GM04504 (cell line): ENCODE measurements at places on chromosomes 7 and 10.

GRCh38 chr10:121595351-121595805 is 2.9 kb downstream of the FGFR2 start:
- no peak for DNase-seq

DNA sequence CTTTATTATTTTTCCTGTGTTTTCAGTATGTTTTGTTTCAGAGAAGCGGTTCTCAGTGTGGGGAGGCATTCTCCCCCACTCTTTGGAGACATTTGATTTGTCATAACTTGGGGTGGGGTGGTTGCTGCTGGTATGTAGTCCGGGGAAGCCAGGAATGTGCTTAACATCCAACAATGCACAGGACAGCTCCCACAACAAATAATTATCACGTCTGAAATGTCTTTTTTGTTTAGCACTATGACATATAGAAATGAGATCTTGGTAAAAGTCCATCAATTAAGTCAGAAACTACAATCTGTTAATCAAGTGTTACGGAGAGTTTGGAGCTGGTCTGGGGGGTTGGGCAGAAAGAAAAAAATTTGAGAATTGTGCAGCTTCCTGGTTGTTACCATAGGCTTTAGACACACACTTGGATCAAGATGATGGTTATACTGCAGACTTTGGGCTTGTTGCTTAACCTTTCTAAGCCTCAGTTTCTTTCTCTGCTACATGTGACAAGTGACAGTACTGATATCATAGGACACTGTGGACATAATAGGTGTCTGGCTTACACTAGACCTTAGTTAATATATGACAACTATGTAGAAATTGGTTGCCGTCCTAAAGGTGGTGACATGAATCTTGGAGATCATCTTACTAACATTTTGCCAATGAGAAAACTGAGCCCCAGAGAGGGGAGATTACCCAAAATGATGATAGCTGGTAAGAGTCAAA is 113.7 kb downstream of the LRMDA start:
- DNase-seq: no peak

- DNase-seq: no peak
Measured at GRCh38 chr7:70761711-70762328, 370.1 kb upstream of the GALNT17 start.

DNA sequence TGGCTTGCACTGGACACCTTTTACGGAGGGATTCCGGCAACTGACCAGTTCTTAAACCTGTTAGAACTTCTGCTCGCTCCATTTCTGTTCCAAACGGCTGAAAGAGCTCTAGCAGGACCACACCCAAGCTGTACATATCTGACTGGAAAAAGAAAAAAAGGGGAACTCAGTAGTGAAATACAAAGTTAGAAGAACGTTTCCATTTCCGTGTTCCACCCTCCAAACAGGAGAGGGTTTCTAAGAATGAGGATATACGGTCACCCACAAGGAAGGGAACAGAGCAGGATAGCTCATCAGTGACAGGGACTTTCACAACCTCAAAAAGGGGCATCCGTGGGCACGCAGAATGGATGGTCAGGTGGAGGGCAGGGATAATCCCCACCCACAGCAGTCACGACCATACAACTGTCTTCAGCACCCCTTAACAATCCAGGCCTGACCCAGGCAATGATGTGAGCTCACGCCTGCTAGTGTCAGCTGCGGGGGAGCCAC is 4.3 kb upstream of the ANKRD61 start:
- no peak for DNase-seq

DNA sequence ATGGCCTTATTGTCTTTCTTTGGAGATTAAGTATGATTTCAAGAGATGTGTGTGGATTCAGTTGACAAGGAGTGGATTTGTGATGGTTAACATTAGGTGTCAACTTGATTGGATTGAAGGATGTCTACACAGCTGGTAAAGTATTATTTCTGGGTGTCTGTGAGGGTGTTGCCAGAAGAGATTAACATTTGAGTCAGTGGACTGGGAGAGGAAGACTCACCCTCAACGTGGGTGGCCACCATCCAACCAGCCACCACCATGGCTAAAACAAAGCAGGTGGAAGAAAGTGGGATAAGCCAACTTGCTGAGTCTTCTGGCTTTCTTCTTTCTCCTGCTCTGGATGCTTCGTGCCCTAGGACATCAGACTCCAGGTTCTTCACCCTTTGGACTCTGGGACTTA is 76.1 kb downstream of the GPR37 start:
- no peak for DNase-seq

DNA sequence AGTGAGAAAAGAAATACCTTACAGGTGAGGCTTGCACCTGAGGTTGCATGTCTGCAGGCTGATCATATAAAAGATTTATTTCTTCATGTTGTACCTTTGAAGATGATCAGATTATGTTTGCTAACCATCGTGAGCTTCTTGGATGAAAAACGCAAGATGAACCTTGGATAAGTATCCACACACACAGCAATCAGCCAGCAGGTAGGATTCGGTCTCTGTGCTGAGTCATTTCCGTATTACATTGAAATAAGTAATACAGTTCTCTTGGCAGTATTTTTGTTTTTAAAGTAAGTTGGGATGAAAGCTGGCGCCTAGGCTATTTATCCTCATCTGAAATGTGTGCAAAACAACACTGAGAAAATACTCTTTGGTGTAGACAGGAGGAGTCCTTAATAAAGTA is 109.0 kb upstream of the PRKCQ start:
- no peak for DNase-seq

DNA sequence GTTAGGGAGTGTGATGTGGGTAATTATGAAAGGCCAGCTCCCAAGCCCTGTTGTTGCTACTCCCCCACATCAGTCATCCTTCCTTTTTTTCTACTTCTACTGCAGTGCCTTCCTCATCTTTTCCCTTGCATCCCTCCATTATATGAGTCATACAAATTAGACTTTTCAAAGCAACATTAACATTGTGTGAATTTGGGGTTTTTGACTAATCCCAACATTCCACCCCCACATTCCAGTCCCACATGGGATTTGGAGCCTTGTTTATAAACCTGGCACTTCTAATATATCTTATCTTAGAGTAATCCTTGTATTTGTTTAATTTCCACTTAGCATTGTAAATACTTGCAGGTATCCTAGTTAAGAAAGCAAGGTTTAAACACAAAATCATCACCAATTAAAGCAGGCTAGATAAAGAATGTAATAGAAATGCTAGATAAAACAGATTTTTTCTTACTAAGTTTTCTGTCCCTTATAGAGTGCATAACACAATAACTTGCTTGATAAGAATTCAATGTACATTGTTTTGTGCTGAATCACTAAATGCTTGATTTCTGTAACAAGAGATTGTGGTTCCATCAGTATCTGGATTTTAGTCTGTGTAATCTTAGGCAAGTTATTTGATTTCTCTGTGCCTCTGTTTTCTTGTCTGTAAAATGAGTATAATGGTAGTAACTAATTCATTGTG is 165.8 kb downstream of the CFTR start:
- DNase-seq: no peak

DNA sequence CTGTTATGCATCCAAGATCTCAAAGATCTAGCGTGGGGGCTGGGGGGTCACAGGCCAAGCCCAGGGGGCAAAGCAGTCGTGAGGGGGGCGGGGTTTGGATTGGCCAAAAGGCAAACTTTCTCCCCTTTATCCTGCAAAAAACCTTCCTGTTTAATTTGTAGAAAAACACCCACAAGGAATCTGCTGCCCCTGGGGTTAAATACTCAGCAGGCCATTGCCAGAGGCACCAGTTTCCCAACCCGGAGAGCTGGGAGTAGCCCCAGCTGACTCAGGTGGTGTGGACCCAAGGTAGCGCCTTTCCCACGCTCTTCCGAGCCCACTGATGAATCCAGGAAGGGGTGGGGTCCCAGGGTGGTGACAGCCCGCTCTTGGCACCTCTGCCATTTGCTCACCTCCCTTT is 21.4 kb downstream of the KCP start:
- no peak for DNase-seq

DNA sequence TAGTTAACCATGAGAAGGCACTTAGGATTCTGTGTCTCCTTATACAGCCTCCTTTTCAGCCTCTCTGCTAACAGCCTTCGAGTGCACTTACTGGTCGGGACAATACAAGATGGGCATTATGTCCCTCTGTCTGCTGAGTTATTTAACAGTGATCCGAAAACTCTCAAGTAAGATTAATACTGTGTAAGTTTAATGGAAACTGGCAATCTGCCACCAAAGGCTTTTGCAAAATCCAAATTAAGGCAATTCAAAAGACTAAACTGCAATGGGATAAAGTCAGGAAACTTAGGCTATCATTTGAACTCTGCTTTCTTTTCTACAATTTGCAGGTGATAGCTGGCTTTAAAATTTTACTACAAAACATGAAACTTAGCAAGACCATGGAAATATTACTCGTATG is 477.8 kb downstream of the TFEC start:
- DNase-seq: no peak

DNA sequence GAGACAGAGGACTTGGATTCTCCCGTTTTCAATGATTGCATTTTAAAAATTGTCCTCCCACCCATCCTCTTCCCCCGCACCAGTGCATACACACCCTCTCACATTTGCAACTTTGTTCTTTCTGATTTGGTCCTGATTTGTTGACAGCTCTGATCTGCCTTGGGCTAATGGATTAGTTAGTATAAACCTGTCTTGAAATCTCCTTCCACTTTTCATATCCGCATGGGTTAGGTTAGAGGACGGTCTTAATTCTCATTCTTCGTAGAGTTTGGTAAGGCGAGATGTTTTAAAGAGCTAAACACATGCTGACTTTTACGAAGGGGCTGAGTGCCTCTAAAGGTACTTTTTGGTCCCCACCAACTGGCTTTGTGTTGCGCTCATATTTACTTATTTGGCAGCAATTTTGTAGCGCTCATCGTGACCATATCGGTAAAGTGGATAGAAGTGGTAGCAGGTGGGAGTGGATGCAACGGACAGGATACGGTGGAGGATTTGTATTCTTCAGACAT is 1.1 kb downstream of the AHR start:
- DNase-seq: no peak

DNA sequence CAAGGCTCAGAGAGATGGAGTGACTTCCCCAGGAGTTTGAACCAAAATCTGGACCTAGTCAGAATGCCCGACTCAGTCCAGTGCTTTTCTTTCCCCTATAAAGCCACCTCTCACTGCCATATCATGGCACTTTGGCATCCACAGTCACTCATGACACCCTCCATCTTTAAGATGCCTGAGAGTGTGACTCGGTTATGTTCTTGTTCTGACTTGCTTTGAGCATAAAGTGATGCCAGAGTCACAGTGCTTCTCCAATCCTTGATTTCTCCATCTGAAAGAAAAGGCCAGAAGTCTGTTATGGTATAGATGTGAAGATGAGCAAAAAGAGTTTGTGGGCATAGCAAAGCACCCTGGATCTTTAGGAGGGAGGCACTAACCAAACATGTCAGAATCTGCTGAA is 538.1 kb downstream of the SORCS1 start:
- DNase-seq: no peak

GRCh38 chr7:15764010-15764409 is 77.5 kb upstream of the MEOX2 start:
- no peak for DNase-seq

- no peak for DNase-seq
Measured at GRCh38 chr10:131685576-131685975, 215.2 kb upstream of the PPP2R2D start.

DNA sequence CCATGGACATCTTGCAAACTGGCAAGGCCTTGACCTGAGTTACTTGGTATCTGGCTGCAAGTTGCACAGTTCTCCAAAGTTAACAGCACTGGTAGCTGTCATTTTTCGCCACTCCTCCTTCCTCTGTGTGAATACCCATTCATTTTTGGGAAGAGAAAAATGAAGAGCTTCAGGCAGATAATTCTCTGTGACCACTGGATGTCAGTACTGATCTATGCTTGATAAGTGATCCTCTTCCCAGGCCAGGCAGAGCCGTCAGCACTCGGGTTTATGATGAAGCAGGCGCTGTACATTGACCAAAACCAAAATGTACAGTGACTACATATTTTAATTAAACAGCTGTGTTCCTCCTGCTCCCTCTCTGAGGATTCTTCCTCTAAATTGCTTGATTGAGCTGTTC is 55.9 kb upstream of the PDZD8 start:
- peak; percentile 53 for DNase-seq

- no peak for DNase-seq
Measured at GRCh38 chr10:103569896-103570295, 76.4 kb downstream of the NEURL1 start.

GRCh38 chr7:18760046-18760445 is 264.5 kb downstream of the HDAC9 start:
- DNase-seq: no peak

GRCh38 chr7:26169271-26169670 is 17.3 kb downstream of the NFE2L3 start:
- no peak for DNase-seq

DNA sequence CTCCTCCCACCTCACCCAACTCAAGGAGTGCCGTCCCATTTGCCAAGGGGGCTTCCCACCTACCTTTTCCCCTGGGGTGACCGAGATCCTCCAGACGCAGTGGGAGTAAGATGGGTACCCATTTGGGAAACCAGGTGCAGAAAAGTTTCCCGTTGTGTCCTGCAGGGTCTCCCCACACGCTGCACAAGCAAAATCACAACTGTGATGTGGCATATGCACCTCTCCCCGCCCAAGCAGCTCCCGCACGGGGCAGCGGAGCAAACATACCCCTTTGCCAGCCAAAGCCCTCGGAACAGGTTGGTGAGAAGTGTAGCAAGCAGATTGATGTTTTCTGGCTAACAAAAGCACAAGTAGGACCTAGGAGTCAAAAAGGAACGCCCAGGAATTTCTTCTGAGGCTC is 51.5 kb upstream of the OPALIN start:
- DNase-seq: no peak

GRCh38 chr10:111837985-111838384 is 345.6 kb downstream of the GPAM start:
- DNase-seq: no peak

- no peak for DNase-seq
Measured at GRCh38 chr10:132443983-132444876, 47.2 kb downstream of the PWWP2B start.

GRCh38 chr10:36542493-36542892 is 582.9 kb upstream of the ANKRD30A start:
- no peak for DNase-seq

GRCh38 chr10:58856508-58857240 is 319.8 kb upstream of the PHYHIPL start:
- peak; percentile 88 for DNase-seq

DNA sequence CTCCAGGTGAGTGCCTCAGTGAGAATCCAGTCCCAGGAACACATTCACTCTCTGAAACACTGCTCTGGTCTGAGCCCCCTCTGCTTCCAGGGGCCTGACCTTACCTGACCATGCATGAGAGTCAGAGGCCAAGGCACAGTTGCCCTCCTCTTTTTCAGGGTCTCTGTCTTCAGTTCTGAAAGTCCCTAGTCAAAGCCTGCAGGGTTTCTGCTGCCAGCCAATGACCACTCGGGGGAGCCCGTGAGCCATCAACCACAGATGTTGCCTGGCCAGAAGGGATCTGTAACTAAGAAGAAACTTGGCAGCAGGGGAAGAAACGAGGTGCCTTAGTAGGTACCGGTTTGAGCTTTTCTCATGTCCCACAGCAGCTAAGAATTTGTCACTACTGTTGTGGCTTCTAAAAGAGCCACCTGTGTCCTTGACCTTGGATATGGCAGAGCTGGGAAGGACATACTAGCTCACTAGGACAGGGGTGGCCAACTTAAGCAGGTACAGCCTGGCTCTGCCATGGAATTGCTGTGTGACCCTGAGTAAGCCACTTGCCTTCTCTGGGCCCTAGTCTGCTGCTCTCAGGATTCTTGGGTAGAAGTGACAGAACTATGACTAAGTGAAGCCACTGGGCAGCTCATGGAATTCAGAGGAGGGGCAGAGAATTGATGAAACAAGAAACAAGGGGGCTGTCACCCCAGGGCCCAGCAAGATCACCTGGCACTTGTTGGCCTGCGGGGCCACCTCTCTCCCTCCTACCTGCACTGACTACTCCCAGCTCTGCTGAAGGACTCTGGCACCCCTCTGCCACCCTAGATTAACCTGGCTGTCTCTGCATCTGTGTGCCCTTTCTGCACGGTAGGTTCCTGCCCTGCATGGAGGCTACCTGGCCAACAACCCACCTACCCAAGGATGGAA is 83.8 kb upstream of the GPR26 start:
- peak; percentile 39 for DNase-seq
